Stimulated activated CD4-positive, alpha-beta T cell treated with anti-CD3 and anti-CD28 coated beads, Interleukin-1b, Interleukin-23, amount 100 ng/mL, for 1 hour (primary cell): ENCODE measurements at places on chromosomes 12 and 14.

DNA sequence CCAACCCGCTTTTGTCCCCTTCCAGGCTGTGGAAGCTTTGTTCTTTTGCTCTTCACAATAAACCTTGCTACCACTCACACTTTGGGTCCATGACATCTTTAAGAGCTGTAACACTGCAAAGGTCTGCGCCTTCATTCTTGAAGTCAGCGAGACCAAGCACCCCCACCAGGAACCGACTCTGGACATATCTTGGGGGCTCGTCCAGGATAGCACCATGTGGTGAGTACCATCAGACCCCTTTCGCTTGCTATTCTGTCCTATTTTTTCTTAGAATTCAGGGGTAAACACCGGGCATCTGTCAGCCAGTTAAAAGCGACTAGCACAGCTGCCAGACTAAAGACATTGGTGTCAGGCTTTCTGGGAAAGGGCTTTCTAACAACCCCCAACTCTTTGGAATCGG lies 137.6 kb upstream of the PPFIA2 start:
- no peak for DNase-seq

DNA sequence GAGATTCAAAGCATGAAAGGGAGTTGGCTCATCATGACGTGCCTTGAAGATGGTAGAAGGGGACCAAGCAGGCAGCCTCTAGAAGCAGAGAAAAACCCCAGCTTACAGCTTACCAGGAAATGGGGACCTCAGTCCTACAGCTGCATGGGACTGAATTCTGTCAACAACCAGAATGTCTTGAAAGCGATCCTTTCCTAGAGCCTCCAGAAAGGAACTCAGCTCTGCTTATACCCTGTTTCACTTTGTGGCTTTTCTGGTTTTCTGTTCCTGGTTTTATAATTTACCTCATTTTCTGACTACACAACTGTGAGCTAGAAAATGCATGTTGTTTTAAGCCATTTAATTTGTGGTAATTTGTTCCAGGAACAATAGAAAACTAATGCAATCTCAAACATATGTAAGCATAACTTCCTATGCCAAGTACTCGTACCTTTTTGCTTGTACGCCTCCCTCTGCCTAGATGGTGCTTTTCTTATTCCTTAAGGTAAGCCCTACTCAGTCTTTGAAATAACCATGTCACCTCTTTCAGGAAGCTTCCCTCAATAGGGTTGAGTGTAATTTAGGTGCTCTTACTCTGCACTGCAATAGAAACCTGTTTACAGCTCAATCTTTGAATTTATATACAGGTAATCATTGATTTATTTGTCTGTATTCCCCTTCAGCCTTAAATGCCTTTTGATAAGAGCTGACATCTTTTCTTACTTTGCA lies 348.8 kb downstream of the TMEM117 start:
- no peak for DNase-seq

DNA sequence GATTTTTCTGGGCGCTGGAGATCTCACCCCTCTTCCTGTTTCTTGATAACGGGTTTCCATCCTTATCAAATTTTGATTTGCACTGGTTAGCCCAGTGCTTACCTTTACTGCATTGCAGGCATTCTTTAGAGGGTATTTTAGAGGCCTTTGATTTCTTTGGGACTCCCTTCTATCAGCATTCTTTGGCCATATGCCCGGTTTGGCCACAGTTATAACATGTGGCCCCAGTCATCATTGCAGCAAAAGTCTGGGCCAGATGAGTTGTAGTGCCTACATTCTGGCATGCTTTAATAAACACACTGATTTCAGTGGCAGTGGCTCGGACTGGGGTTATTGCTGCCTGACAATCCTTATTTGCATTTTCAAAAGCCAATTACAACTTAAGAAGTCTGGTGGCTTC lies 82.3 kb downstream of the KCNMB4 start:
- DNase-seq, result no peak

GRCh38 chr12:5798242-5799015 lies 146.6 kb downstream of the ANO2 start:
- no peak for DNase-seq

DNA sequence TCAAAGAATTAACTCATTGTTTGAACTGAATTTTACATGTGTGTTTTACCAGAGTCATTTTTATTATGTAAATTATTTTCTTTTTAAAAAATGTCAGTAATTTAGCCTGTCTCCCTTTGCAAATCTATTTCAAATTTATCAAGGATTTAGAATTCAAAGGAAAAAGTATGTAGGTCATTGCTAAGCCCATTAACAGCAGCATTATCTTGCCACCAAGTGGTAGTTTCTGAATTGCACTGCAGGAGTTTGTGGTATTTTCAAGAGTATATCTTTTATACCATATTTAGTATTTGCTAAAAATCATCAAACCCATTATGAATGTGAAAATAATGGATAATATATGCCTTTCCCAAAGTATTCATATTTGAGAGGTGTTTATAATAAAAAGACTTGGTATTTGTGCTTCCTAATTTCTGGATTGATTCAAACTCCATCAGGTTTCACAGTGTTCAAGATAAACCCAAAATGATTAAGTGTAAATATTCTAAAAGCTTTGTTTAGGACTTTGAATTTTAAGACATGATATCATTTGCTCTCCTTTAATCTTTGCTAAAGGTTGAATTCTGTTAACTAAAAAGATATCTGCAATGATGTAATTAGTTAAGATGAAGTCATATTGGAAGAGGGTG lies 711.4 kb downstream of the FSCB start:
- no peak for DNase-seq

DNA sequence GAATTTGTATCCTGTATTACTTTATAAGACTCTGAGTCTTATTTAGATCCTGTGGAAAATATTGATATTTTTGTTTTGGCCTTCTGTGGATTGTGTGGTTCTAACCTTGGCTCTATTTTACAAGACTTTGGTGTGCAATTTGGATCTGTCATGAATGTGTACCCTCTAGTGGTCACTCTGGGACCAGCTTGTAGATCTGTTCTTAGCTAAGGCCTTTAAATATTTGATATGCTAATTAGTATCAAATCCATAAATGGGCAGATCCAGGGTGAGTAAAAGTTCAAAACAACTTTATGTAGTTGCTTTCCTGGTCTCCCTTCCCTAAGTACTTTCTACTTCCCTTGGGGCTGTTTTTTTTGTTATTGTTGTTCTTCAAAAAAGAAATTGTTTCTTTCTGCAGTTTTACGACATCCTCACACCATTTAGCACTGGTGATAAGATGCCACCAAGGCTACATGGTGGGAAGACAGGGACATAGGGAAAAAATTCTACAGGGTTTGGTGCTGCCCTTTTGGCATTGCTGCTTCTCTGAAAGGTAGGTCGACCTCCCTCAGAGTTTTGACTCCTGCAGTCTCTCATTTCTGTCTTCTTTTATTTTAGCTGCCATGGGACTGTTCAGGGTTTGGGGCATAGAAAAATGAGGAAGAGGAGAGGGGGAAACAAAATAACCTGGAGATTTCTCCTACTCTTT lies 238.5 kb downstream of the GPHN start:
- no peak for DNase-seq

DNA sequence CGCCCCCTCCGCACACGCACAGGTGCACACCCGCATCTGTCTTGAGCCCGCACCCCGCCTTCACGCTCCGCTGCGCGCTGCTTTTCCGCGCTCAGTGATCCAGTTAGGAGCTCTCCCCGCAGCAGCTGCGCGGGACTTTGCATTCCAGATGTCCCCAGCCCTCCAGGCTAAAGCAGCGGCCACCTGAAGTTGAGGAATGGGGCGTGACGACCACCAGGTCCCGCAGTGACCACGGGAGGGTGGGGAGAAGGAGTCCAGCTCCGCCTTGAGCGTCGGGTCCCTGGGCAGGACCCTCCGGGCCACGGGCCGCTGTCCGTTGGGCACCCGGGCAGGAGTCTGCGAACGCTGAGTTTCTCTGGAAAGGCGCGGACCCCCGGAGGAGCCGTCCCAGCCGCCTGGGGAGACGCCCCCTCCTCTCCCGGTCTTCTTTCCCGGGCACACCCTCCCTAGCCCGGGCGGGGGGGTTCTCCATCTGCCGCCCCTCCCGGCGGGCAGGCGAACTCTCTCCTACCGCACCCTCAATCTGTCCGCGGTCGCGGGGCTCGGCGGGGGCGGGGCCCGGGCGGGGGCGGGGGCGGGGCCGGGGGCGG lies 334 bp upstream of the TMEM132C start:
- DNase-seq, result no peak

DNA sequence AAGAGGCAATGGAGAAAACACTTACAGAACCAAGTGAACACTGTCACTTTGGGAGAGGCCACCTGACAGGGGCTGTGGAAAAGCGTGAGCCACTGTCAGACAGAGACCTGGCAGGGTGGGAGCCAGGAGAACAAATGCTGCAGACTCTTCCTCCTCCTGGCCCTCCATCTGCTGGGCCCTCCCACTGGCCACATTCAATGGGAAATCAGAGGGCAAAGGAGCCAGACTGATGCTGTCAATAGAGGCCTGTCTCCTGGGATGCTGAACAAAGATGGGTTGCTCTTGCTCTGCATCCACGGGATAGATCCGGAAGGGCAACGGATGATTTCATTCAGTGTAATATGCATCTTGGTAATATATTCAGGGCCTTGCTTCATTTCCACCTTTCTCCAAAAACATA lies 44.9 kb upstream of the BCAT1 start:
- DNase-seq, result no peak

DNA sequence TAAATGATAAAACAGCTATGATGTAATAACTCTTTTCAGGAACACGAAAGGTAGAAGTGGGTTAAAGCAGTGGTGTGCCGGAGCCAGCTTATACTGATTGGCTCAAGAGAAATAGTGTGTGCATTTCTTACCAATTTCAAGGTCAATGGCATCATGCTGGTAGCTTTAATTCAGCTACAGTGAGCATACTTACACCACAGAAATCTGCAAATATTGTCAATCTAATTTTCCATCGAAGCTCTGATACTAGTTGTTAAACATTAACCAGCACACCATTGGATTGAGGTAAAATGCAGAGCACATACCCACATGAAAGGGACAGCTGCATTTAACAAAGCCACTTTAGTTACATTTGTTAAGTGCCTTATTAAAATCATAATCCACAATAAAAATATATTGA lies 225.7 kb downstream of the KCNC2 start:
- DNase-seq, result no peak

DNA sequence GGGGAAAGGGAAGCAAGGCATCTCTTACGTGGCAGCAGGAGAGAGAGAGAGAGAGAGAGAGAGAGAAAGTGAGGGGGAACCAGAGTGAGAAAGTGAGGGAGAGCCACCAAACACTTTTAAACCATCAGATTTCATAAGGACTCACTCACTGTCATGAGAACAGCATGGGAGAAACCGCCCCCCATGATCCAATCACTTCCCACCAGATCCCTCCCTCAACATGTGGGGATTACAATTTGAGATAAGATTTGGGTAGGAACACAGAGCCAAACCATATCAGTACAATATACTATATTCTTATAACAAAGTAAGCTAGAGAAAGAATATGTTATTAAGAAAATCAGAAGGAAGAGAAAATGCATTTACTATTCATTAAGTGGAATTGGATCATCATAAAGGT lies 53.7 kb upstream of the PLXNC1 start:
- no peak for DNase-seq

GRCh38 chr14:21647380-21647779 lies 6.3 kb upstream of the OR4E2 start:
- no peak for DNase-seq

- no peak for DNase-seq
These were observed 49.4 kb downstream of the PITPNM2 start for GRCh38 chr12:123101526-123101925.

- DNase-seq, result no peak
These were observed 229.5 kb downstream of the NAV3 start for GRCh38 chr12:78060186-78060585.

GRCh38 chr12:42129595-42130204 lies 15.0 kb downstream of the GXYLT1 start:
- DNase-seq, result no peak

GRCh38 chr12:130879781-130880389 lies 8.0 kb downstream of the RAN start:
- DNase-seq, result no peak

DNA sequence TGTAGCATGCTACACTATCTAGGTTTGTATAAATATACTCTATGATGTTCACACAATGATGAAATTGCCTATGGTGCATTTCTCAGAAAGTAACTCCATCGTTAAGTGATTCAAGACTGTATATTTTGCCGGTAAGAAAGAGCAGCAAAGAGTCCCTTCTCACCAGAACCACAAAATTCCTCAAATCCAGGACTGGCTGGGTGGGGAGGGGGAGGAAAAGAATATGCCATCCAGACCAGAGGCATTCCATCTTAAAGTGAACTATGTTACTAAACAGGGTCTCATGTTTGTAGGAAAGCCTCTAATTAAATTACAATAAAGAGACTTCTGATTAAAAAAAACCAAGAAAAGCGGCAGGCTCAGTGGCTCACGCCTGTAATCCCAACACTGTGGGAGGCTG lies 11.5 kb downstream of the UBE2N start:
- no peak for DNase-seq

DNA sequence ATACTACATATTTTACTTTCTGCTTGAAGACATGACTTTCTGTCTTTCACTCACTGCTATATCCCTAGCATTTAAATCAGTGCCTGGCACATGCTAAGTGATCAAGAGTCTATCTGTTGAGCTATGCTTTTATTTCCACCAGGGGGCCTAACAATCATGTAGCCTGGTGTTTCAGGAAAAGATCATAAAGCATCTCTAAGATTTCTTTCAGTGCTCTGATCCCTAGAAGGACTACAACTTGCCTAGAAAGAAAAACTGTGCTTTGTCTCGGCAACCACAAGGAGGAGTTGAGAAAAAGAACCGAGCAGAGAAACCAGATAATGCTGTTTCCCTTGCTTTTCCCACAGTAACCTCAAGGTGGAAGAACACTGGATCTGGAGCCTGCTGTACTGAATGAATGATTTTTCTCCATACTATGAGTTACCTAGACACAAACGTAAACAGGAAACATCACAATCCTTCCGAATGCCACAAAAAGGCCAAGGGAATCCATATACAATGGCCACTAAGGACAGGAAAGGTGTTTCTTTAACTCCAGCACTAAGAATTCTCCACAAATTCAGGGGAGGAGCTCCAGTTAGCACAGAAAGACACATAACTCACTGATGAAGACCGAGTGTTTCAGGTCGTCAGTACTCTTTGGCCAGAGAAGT lies 1.2 kb downstream of the CRY1 start:
- no peak for DNase-seq

- DNase-seq, result no peak
These were observed 5.2 kb downstream of the KRT86 start for GRCh38 chr12:52279422-52280318.

- no peak for DNase-seq
These were observed 35.5 kb upstream of the RFLNA start for GRCh38 chr12:124259154-124260066.

GRCh38 chr12:52042706-52043385 lies 8.4 kb upstream of the NR4A1 start:
- DNase-seq, result no peak

GRCh38 chr14:82009076-82009475 lies 475.4 kb upstream of the SEL1L start:
- no peak for DNase-seq

GRCh38 chr12:12017135-12017581 lies 53.6 kb upstream of the BCL2L14 start:
- DNase-seq, result no peak

GRCh38 chr12:6205761-6206160 lies 5.6 kb downstream of the CD9 start:
- no peak for DNase-seq
